ELR (cell line): ENCODE measurements at places on chromosomes 7 and 10.

DNA sequence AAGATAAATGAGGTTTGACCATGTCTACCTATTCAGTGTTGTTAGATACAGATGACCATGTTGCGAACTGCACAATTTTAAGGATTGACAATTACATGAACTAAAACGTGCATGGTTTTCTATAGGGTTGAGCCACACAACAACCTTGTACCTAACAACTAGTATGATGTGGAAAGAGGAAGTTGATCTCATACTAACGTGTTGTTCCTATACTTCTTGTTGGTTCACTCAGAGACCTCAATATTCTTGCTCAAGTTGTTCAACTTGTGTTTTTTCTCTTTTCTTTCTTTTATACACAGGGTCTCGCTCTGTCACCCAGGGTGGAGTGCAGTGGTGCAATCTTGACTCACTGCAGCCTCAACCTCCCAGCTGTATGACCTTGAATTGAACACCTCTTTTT lies 6.1 kb upstream of the KEL start:
- DNase-seq, result no peak

GRCh38 chr10:91632671-91633550 lies at the start of gene PPP1R3C:
Gene PPP1R3C, minus strand, starts transcription at chr10:91633071. Its CDS starts 102 bp downstream, at chr10:91632969.
- peak; percentile 94 for DNase-seq

DNA sequence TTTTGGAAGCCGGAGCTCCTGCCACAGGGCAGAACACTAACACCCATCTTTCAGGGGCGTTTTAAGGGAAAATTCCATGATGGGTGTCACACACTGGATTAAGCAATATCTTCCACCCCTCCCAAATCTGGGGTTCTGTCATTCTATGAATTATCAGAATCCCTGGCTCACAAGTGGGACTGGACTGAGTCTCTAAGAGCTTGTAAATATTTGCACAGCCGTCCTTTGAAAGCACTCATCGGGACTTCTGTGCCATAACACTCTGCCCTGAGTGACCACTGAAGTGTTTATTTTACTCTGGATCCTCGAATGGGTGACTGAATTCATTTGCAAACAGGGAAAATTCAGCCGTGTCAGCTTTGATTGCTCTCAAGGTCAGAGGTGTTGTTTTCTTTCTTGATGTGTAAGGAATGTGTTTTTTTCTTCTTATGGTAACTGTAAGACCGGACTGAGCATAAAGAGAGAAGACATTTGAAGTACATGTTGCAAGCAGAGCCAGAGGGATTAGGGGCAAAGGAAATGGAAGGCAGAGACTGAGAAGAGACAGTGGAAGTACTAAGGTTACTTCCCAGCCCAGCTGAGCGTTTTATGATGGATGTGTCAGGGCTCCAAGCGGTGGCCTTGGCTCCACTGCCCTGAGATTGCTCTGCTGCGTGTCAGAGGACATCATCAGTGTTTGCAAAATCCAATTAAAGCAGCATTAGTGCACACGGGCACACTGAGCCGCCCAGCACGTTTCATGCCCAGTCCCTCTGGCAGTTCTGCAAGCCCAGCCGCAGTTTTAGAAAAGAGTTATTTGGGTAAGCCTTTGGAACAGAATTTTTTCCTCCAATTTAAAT lies 17.7 kb upstream of the GTPBP4 start:
- DNase-seq, result no peak

- no peak for DNase-seq
Measured at GRCh38 chr7:69402696-69403095, 195.6 kb upstream of the AUTS2 start.

DNA sequence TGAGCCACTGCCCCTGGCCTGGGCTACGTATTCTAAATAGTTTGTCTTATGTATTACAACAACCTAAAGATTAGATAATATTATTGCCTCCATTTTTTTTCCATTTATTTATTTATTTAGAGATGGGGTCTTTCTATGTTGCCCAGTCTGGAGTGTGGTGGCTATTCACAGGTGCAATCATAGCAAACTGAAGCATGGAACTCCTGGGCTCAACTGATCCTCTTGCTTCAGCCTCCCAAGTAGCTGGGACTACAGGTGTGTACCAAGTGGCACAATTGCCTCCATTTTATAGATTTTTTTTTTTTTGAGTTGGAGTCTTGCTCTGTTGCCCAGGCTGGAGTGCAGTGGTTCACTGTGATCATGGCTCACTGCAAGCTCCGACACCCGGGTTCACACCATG lies 6.5 kb upstream of the TRA2A start:
- no peak for DNase-seq

DNA sequence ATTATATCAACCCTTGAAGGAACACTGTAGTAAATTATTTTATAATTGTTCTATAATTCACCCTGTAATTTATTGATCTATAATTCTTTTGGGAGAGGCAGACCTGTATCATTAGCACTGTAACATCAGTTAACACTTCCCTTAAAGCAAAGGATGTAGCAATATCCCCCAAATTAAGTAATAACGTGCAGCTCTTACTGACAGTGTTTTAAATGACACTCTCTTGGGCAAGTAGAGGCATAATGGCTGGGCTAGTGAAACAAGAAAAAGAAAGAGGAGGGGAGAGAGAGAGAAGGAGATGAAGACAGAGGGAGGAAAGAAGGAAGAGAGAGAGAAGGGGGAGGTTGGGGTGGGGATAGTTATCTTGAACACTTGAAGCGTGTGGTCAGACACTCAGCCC lies 161.0 kb upstream of the RNF32 start:
- DNase-seq, result no peak

DNA sequence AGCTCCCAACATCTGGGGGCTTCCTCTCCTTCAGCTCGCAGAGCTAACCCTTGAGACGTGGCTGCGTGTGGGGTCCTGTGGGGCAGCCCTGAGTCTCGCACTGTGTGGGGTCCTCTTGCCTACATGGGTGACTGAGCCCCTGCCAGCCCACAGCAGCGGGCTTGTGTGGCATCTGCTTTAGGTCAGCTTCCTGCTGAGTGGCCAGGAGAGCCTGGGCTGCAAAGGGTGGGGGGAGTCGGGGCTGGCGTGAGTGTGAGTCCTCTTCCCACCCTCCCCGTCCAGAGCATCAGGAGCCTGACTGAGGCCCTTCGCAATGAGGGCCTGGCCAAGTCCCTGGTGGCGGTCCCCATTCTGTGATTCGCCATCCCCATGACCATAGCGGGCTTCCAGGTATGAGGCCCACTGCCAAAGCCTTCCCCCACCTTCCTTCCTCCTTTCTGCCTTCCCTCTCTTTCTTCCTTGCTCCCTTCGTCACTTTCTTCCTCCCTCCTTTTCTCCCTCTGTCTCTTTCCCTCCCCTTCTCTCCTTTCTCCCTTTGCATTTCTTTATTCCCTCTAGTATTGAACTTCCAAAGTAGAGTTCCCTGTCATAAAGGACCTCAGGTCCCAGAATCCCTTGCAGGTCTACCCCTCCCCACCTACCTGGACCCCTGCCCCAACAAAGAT lies 85.2 kb downstream of the CDH23 start:
- no peak for DNase-seq

DNA sequence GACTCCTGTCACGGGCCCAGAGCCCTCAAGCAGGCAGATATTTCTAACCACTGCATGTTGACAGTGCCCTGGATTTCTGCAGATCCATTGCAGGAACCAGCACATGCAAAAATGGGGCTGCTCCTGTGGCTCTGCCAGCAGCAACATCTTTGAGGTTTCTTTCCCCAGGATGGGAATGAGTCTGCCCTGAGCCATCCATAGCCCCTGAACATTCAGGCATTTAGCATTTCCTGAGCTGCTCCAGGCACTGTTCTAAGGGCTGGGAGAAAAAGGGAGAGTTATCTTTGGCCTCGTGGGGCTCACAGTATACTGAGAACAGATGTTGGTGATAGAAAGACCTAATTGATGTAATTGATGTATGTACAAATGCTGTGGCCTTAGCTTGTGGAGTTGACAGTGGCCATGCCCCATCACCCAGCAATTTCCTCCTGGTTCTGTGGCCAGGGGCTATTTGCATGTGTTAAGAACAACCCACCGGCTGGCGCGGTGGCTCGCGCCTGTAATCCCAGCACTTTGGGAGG lies 66.0 kb upstream of the LRRC4 start:
- DNase-seq, result peak; percentile 35

DNA sequence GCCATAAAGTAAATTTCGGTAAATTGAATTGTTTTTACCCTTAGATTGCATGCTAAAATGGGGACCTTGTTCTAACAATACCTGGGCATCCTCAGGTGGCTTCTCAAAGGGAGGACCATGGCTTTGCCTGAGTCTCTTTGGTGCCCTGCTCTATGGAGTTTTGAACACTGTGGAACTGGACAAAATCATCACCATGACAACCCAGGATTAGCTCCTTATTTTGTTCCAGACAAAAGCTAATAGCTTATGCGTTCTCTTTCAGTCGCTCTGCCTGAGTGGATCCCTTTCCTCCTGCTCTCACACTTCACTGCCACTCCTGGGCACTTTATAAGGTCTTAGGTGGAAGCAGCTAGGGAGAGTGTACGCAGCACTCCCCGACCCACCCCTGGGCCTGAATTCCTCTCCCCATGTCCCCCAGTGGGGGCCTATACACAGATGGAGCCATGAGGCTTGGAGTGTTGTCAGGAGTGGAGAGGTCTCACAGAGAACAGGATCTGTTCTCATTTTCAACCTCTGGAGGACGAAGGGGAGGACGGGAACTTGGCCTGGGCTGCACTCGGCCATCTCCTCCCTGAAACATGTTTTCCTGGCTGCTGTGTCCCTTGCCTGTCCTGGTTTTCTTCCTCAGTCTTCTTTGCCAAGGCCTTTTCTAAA lies 19.0 kb downstream of the ADCYAP1R1 start:
- no peak for DNase-seq

GRCh38 chr10:101450277-101451080 lies 96.5 kb downstream of the BTRC start:
- no peak for DNase-seq

GRCh38 chr7:116601426-116601825 lies 70.6 kb upstream of the MET start:
- DNase-seq, result no peak

DNA sequence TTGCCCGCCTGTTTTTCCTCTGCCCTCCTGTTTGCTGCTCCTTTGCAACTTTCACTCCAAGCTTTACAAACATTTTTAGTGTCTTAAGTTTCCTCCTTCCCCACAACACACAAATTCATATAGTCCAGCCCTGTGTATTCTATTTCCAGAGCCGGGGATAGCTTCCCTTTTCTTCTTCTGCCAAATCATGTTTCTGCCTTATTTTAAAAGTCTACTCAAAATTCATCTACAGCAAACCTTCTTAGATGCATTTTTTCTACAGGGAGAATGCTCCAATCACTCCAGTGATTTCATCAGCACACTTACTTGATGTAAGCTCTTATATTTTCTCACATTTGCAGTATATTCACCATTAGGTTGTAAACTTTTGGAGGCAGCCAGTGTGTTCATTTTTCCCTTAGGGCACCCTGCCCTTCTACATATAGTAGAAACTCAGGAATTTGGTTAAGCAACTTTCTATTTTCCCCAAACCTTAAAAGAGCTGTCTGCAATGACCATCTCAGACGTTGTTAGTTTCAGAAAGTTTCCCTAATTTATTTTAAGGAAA lies 12.4 kb upstream of the ACTA2 start:
- no peak for DNase-seq

DNA sequence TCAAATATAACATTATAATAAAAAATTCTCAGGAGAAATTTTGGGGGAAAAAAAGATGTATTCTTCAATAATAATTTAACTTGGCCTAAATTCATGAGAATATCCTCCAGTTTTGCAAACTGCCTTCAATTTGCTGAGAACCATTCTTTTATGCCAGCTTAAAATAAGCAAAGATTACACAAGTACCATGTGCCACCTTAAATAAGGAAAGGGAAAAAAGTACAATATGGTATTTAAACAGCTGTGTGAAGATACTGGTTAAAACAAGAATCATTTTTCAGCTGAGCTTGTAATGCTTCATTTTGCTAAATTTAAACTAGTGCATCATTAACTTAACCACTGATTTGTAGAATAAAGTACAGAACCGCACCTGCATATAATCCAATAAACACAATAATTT lies 217.8 kb downstream of the LRRN3 start:
- DNase-seq, result no peak

DNA sequence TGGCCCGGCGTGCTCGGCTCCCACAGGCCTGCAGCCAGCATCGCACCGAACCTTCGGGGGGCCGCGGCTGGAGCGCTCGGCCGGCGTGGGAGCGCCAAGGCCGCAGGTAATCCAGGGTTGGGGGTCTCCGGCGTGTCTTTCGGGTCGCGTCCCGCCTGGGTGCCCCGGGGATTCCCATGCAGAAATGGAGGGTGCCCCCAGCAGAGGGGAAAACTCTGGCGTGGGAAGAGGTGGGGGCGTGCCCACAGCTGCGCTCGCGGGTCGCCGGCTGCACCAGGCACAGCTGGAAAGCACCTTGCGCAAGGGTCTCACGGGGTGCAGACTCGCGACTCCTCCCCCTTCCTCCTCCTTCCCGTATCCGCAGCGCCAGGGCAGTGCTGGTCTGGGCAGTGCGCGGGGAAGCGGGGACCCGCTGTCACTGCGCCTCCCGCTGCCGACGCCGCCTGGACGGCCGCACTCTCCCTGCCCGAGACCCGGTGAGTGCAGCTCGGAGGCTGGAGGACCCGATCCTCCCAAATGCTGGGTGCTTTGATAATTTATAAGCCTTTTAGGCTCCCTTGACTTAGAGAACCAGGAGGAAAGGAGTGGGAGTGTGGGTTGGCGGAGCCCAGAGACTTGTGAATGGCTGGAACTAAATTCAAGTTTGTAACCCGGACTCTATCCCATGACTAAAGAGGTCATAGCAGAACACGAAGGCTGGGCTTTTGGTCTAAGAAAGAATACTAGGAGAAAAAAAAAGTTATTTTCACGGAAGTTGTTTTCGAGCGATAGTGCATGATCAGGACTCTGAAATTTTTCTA lies 489 bp downstream of the MAP3K8 start:
- DNase-seq, result peak; percentile 68

- no peak for DNase-seq
Measured at GRCh38 chr10:114347241-114347640, 57.1 kb downstream of the AFAP1L2 start.

- peak; percentile 79 for DNase-seq
Measured at GRCh38 chr10:92567952-92568600, 5.8 kb downstream of the IDE start.

DNA sequence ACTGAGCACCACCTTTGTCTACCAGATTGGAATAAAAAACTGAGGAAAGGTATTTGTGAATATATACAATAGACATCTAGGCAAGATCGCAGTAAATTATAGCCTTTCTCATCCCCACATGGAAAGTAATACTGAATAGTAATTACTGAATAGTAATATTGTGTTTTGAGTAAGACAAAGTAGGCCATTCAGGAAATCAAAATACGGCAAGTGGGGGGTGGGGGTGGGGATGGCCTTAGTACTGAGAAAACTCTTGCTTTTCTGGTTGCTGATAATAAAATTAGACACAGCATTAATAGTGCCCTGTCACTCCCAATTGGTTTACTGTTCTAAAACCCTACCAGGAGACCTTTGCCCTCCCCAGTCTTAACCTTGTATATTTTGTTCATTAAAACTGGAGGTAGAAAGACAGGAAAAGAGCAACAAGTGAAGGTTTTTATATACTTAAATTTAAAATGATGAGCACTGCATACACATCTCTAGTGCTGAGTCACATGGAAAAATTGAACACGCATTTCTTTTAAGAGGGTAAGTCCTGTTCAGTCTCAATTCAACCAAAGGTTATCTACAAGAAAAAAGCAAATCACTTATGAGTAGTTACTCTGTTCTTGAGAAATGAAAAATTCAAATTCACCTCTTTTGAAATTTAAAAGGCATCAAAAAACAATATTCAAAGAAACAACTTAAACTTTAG lies 65.6 kb downstream of the IGF2BP3 start:
- DNase-seq, result no peak

- DNase-seq, result peak; percentile 79
Measured at GRCh38 chr10:15106352-15107013, 9.3 kb downstream of the RPP38 start.

- DNase-seq, result no peak
Measured at GRCh38 chr10:93850031-93851015, 43.5 kb upstream of the SLC35G1 start.
